ENCODE measurements at places on chromosomes 12 and 14.

DNA sequence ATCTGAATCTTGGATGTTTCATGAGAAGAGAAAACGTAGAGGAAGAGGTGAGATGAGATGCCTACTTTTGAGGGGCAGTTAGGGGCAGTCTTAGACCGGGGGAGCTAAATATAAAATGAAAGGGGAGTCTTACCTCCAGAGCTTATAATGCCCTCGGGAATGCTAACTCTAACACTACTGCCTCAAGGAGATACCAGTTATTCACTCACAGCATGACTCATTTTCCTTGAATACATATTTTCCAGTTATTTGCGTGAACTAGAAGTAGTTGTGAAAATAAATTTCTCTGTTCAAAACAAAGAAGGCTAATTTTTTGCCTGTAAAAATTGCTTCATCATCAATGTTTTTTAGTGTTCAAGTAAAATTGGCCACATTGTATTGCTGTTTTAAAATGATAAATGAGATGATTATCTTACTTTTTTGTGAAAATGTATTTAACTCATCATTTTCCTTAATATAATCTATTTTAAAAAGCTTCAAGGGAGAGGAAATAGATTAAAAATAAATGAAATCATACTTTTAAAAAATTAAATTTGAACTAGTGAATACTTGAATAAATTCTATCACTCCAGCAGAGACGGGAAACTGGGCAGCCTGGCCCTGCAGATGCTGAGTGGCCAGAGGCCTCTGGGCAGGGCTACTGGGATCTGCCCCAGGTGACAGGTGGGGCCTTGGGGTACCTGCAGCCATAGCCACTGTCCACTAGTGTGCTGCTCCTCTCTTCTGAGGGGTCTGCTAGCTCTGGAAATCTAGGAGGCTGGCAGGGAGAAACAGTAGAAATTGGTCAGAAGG is 339.3 kb downstream of the EGLN3 start:
- H3K4me3 ChIP-seq, result no peak overlapping the region
- H3K4me1 ChIP-seq, result no peaks in the 10 kb centered on the region
- no peaks in the 10 kb centered on the region for H3K27me3 ChIP-seq
- H3K27ac ChIP-seq, result no peak overlapping the region
- H3K36me3 ChIP-seq, result no peaks in the 10 kb centered on the region
- no peak for DNase-seq

DNA sequence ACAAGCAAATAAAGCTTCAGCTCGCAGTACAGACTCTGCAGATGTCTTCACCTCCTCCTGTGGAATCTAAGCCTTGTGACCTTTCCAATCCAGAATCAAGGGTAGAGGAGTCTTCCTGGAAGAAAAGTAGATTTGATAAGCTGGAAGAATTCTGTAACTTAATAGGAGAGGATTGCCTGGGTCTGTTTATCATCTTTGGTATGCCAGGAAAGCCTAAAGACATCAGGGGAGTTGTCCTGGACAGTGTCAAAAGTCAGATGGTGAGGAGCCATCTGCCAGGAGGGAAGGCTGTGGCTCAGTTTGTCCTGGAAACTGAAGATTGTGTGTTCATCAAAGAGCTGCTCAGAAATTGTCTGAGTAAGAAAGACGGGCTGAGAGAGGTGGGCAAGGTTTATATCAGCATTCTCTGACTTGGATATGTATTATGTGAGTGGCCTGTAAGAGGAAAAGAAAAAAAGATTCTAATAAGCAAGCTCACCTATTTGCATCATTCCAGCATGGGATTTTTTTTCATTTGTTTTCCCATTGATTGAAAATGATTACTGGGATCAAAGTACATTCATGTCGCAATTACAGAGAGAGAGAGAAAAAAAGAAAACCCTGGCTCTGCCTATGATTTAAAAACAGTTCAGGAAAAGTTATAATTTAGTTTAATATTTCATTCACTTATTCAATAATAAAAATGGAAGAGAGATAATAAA is 767 bp downstream of the REP15 start:
- no peaks in the 10 kb centered on the region for H3K27me3 ChIP-seq
- H3K36me3 ChIP-seq, result peaks cover 30% of the 10 kb centered on the region
- DNase-seq, result no peak
- H3K27ac ChIP-seq, result no peak overlapping the region
- no peaks in the 10 kb centered on the region for H3K4me1 ChIP-seq

GRCh38 chr14:32169191-32169590 is 32.7 kb upstream of the RNU6-7 start:
- no peaks in the 10 kb centered on the region for H3K4me1 ChIP-seq
- DNase-seq, result no peak
- H3K27ac ChIP-seq, result no peak overlapping the region
- H3K36me3 ChIP-seq, result no peaks in the 10 kb centered on the region

DNA sequence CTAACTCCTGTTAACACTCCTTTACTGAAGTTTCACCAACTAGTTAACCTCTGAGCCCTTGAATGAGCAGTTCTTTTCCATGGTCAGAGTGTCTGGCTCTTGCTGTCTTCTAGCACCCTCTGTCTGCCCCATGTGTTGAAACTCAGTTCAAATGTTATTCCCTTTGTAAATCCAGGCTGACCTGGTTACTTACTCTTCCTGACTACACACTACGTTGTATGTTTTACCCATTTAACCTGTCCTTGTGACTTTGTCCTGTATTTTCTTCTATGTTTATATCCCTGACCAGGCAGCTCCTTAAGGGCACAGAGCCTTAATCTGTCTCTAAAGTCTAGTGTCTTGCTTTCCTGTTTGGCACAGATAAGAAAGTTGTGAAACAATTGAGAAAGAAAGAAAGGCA is 389.0 kb upstream of the RPL10L start:
- no peaks in the 10 kb centered on the region for H3K27me3 ChIP-seq
- H3K4me3 ChIP-seq, result no peak overlapping the region
- DNase-seq, result no peak
- no peak overlapping the region for H3K27ac ChIP-seq
- no peaks in the 10 kb centered on the region for H3K36me3 ChIP-seq

- no peaks in the 10 kb centered on the region for H3K27me3 ChIP-seq
- no peak overlapping the region for H3K27ac ChIP-seq
- DNase-seq, result no peak
- no peak overlapping the region for H3K4me3 ChIP-seq
- no peaks in the 10 kb centered on the region for H3K36me3 ChIP-seq
Observed at GRCh38 chr12:14369311-14369710, 3.8 kb downstream of the ATF7IP start.

DNA sequence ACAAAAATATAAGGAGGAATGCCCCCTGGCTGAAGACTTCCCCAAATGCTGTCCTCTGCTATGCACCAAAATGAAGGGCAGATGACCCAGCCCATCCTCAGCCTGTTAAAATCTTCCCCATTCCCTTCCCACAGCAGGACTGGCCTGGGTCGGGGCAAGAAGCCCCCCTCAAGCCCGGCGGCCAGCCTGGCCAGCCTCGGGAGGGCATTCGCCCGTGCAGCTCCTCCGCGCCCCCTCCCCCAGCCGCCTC is 413 bp downstream of the RARG start:
- no peaks in the 10 kb centered on the region for H3K27me3 ChIP-seq
- peak overlapping the region; percentile 66 for H3K4me3 ChIP-seq
- peak overlapping the region; percentile 96 for H3K27ac ChIP-seq
- no peak for DNase-seq
- no peaks in the 10 kb centered on the region for H3K36me3 ChIP-seq

DNA sequence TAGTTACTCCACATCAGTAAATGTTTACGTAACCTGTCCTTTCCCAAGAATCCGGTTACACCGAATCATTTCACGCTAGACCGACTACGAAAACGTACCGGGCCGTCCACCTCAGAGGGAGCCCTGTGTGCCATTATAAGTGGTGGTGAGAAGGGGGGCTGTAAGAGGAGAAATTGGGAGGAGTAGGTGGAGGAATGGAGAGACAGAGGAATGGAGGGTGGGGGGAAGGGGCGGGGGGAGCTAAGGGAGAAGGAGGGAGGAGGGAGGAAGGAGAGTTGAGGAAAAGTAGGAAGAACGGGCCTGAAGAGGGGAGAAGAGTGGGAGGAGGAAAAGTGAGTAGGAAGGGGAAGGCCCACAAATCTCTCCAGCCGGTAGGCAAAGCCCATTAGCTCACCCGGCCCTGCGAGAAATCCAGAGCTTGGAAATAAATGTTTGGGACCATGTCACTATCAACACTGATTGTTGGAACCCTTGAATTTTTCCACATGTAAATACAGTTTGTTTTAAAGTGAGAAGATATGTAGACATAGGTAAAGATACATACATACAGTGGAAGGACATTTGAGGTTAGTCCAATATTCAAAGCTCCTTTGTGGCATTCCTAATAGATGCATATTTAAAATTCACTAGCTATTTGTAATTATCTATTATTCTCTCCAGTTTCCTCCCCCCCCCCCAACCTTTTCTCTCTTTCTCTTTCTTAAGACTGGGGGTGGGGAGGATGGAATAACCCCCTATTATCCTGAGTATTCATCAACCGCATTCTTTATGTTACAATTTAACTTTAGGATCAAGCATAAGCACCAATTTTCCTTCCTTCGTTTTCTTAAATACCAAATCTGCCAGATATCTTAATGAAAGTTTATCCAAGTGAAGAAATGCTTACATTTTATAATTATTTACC is 2.1 kb upstream of the FOXG1 start:
- DNase-seq, result no peak
- no peak overlapping the region for H3K27ac ChIP-seq
- H3K27me3 ChIP-seq, result peaks cover 3% of the 10 kb centered on the region

DNA sequence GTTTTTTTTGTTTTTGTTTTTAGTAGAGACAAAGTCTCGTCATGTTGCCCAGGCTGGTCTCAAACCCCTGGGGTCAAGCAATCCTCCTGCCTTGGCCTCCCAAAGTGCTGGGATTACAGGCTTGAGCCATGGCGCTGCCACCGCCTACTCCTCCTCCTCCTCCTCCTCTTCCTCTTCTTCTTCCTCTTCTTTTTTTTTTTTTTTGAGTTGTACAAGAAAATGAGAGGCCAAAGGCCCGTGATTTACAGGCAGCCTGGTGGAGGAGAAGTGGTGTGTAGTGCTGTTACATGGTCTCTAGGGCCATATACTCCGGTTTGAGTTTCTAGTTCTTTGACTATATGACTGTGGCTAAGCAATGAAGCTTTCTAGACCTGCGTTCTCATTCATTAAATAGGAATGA is 29.6 kb upstream of the SPPL3 start:
- H3K4me1 ChIP-seq, result no peaks in the 10 kb centered on the region
- H3K36me3 ChIP-seq, result no peaks in the 10 kb centered on the region
- H3K27ac ChIP-seq, result no peak overlapping the region
- peaks cover 17% of the 10 kb centered on the region for H3K27me3 ChIP-seq

GRCh38 chr12:132886529-132887477 is 602 bp downstream of the CHFR start:
- H3K36me3 ChIP-seq, result no peaks in the 10 kb centered on the region
- peaks cover 17% of the 10 kb centered on the region for H3K4me1 ChIP-seq
- peak overlapping the region; percentile 66 for H3K4me3 ChIP-seq
- no peaks in the 10 kb centered on the region for H3K27me3 ChIP-seq
- peak; percentile 67 for DNase-seq
- peak overlapping the region; percentile 94 for H3K27ac ChIP-seq

GRCh38 chr12:13149411-13149810 is 45.9 kb upstream of the GSG1 start:
- no peaks in the 10 kb centered on the region for H3K36me3 ChIP-seq
- no peak for DNase-seq
- no peak overlapping the region for H3K27ac ChIP-seq
- no peaks in the 10 kb centered on the region for H3K4me1 ChIP-seq
- no peak overlapping the region for H3K4me3 ChIP-seq

DNA sequence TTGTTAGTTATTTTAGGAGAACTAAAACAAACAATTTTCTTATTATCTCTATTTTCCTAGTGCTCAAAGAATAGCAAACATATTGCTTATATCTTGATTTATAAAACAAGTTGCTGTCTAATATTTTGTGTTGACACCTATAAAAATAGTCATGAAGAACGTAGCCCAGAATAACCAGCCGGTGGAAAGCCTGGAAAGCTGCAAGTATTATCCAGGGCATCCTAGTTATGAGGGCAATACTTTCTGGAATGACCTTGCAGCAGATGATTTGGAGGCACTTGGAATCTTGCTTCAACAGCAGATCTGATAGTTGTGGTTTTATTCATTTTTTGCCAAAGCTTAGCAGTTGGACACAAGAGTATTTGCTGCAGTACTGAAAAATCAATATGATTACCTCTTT is 948.7 kb downstream of the LRFN5 start:
- H3K4me1 ChIP-seq, result no peaks in the 10 kb centered on the region
- H3K36me3 ChIP-seq, result no peaks in the 10 kb centered on the region
- no peak overlapping the region for H3K27ac ChIP-seq
- DNase-seq, result no peak
- H3K27me3 ChIP-seq, result no peaks in the 10 kb centered on the region
- no peak overlapping the region for H3K4me3 ChIP-seq

GRCh38 chr14:99604766-99605298 is 825 bp upstream of the CCDC85C start:
- peak overlapping the region; percentile 90 for H3K4me3 ChIP-seq
- peaks cover 32% of the 10 kb centered on the region for H3K4me1 ChIP-seq
- H3K36me3 ChIP-seq, result no peaks in the 10 kb centered on the region
- peak overlapping the region; percentile 77 for H3K27ac ChIP-seq
- DNase-seq, result peak; percentile 72
- no peaks in the 10 kb centered on the region for H3K27me3 ChIP-seq

DNA sequence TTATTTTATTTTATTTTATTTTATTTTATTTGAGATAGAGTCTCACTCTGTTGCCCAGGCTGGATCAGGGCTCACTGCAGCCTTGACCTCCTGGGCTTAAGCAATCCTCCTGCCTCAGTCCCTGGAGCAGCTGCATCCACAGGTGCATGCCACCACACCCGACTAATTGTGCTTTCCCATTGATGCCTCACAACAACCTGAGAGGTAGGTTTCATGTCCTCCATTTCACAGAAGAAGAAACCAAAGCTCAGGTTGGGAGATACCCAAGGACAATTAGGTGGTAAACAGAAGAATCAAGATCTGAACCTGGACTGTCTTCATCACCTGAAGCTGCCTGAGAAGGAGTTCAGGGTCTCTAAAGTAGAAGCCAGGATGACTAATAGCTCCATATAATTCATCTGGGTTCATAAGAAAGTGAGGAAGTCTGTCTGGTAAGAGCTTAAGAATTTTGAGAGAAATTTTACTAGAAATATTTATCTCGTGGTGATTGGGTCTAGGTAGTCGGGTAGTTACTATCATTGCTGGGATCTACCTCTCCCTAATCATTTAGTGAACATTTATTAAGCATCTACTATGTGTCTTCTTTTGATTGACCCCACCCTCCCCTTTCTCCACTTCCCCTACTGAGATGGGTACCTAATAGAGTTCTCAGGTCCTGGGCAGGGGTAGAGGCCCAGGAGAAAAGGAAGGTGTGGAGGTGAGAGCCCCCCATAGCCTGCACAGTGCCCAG is 23.2 kb upstream of the ATP5MC2 start:
- no peak for DNase-seq
- H3K36me3 ChIP-seq, result no peaks in the 10 kb centered on the region
- no peak overlapping the region for H3K4me3 ChIP-seq
- H3K27ac ChIP-seq, result no peak overlapping the region
- peaks cover 11% of the 10 kb centered on the region for H3K4me1 ChIP-seq

GRCh38 chr14:68345738-68346137 is 447.1 kb downstream of the ZFP36L1 start:
- no peak for DNase-seq
- H3K27me3 ChIP-seq, result no peaks in the 10 kb centered on the region
- H3K4me3 ChIP-seq, result no peak overlapping the region
- H3K36me3 ChIP-seq, result no peaks in the 10 kb centered on the region
- no peaks in the 10 kb centered on the region for H3K4me1 ChIP-seq

GRCh38 chr12:122421821-122422729 is at the start of gene CLIP1:
CLIP1 (minus strand) TSS chr12:122422669; CDS start chr12:122380452, 42,217 bp downstream.
- H3K27me3 ChIP-seq, result no peaks in the 10 kb centered on the region
- H3K4me3 ChIP-seq, result peak within 1 kb of the TSS; percentile 99
- H3K36me3 ChIP-seq, result no peaks in the 10 kb centered on the region
